Articular chondrocyte of knee joint (primary cell): ENCODE measurements at places on chromosomes 7 and 10. TPM values are rescaled to one million over a fixed set of nuclear protein-coding genes. Genes with fewer than 3 reads are reported as not detected.

The IFIT3 gene
- total RNA-seq: 45.0 and 48.6 TPM in 2 replicates

The SLC26A3 gene
- total RNA-seq: not detected in 2 replicates

The FAM25G gene
- total RNA-seq: not detected in 2 replicates

The ZNF775 gene
- total RNA-seq: 2.9 and 3.4 TPM in 2 replicates

The RGR gene
- not detected in 2 replicates for total RNA-seq

The TRPV5 gene
- not detected in 2 replicates for total RNA-seq

The MACC1 gene
- 0.13 and 0.22 TPM in 2 replicates for total RNA-seq

The CALD1 gene
- 294 and 327 TPM in 2 replicates for total RNA-seq

The NEUROD6 gene
- total RNA-seq: not detected in 2 replicates

The CPED1 gene
- 35.5 and 41.6 TPM in 2 replicates for total RNA-seq

The AGR2 gene
- 0.39 and 0.86 TPM in 2 replicates for total RNA-seq

The MYPN gene
- total RNA-seq: 12.0 and 14.4 TPM in 2 replicates

The GIGYF1 gene
- total RNA-seq: 21.8 and 24.3 TPM in 2 replicates
